ENCODE measurements at places on chromosomes 2 and 18.

DNA sequence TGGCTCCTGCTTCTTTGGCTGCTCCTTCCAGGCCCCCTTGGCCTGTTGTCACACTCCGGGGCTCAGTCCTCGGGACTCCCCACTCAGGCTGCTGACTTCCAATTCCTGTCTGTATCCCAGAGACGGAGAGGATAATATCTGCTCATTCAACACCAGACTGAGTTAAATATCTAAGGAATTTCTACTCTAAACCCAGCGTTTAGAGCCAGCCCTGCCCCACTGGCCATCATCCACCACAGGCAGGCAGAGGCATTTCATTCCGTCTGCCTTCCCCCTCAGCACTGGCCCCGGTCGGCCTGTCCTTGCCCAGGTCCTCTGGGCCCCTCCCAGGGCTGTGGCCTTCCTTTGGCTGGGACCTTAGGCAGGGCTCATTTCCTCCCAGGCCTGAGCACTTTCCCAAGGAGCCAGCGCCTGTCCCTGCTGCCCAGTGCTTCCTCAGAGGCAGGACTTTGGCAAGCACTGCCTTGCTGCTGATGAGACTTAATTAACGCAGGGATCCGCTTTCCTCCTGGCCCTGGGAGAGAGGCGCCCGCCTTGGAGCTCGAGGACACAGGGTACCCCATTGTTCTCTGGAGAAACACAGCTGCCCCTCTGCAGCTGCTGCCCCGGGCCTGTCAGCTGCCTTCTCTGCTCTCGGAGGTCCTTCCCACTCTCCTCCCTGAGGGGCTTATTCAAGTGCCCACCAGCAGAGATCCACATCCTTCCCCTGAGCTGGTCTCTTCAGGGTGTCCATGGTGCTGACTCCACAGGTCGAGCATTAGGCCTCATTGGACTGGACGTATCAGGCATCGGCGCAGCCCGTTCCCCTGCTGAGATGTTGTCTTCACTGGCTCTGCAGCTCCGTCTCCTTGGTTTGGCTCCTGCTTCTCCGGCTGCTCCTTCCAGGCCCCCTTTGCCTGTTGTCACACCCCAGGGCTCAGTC lies 42.8 kb downstream of the ATOH8 start:
- no peak for DNase-seq

GRCh38 chr2:18505703-18506341 lies 54.6 kb downstream of the RDH14 start:
- DNase-seq = no peak

GRCh38 chr18:58605027-58606020 lies 23.6 kb downstream of the ALPK2 start:
- DNase-seq = no peak

DNA sequence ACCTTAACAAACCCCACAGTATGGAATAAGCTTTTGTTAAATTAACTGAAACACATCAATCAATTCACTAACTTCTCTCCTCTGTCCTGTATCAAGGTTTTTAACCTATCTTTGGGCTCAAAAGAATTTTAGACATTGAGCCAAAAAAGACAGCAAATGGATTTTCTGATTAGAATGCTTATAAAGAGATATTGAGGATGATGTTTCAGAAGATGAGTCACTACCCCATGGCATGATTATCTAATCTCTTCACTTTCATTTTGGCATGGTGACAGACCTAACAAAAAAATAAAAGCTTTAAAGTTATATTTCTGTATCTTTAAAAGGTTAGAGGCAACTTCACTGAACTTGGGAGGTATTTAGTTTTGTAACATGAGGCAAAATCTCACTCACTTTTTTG lies 55.5 kb downstream of the SGPP2 start:
- DNase-seq = no peak

DNA sequence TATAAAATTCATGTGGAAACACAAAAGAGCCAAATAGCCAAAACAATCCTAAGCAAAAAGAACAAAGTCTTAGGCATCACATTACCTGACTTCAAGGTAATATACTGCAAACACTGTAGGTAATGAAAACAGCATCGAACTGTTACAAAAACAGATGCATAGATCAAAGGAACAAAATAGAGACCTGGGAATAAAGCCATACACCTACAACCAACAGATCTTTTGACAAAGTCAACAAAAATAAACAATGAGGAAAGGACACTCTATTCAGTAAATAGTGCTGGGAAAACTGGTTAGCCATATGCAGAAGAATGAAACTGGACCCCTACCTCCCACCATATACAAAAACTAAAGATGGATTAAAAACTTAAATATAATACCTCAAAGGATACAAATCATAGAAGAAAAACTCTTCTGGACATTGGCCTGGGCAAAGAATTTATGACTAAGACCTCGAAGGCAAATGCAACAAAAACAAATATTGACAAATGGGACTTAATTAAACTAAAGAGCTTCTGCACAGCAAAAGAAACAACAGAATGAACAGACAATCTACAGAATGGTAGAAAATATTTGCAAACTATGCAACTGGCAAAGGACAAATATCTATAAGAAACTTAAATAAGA lies 218.0 kb downstream of the PHLPP1 start:
- no peak for DNase-seq

DNA sequence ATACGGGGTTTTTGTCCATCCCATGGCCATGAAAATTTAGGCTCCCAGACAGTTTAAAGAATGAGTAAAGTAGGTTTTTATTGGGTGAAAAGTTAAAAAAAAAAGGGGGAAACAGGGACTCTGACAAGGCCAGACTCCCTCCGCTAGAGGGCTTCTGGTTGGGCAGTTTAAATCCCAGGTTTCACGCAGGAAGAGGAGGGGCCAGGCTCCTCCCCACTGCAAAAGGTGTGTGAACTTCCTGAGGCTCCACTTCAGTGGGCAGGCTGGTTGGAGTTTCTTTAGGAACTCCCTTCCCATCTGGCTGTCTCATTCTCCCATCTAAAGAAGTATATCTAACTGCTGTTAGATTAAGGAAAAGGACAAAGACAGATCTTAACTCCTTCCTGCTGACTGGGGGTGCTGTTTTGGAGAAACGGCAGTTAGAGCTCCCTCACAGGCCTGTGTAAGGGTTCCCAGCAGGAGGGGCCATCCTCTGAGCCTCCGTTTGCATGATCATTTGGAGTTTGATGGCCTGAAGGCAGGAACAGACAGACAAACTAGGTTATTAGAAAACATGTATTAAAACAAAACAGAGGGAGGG lies 1160.7 kb downstream of the CNTNAP5 start:
- no peak for DNase-seq

DNA sequence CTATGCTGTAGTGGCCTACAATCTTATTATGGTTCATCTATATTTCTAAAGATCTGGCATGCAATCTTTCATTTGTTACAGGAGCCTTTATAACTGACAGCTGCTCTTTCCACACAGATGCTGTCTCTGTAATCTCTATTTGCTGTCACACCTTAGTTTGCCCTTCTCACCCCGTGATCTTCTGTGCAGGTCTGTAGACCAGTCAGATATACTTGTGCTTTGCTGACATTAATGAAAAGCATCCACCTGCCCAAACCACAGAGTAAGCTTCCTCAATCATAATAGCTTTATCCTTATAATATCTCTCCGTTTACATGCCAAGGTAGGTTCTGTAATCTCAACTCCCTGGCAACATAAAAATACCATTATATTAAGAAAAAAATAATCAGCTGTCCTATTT lies 122.4 kb downstream of the GRB14 start:
- DNase-seq = no peak

- DNase-seq = no peak
Observed at GRCh38 chr2:112737542-112738232, 16.9 kb downstream of the NT5DC4 start.

DNA sequence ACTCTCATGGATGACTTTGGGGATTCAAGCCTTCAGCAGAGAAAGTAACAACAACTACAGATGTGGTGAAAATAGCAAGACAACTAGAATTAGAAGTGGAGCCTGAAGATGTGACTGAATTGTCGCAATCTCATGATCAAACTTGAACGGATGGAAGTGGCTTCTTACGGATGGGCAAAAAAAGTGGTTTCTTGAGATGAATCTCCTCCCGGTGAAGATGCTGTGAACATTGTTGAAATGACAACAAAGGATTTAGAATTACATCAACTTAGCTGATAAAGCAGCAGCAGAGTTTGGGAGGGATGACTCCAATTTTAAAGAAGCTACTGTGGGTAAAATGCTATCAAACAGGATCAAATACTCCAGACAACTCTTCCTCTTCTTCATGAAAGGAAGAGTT lies 43.1 kb downstream of the AAK1 start:
- no peak for DNase-seq

GRCh38 chr2:176589825-176590440 lies 320.7 kb downstream of the MTX2 start:
- DNase-seq = no peak

DNA sequence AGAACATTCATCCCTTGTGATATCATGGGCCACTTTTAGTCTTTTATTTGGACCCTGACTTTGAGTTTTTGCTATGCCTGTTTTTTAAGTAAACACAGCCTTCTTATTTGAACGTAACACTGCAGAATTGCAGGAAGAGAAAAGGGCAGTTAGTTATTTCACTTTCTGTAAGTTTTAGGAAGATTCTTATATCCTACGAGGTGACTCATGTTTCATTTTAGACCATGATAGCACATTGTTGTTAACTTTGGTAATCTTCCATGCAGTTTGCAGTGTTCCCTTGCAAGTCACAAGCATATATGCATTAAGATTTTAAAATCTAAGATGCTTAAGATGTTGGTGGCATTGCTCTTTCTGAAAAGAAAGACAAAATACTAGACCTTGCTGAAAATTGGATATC lies 128.6 kb upstream of the EPC2 start:
- DNase-seq = no peak

- no peak for DNase-seq
Observed at GRCh38 chr18:56921896-56922480, 224.9 kb upstream of the BOD1L2 start.

- no peak for DNase-seq
Observed at GRCh38 chr2:132632000-132632649, 37.9 kb downstream of the LYPD1 start.

- no peak for DNase-seq
Observed at GRCh38 chr2:159939946-159940345, 122.5 kb downstream of the PLA2R1 start.

- no peak for DNase-seq
Observed at GRCh38 chr2:222884805-222885424, 24.1 kb downstream of the ACSL3 start.

DNA sequence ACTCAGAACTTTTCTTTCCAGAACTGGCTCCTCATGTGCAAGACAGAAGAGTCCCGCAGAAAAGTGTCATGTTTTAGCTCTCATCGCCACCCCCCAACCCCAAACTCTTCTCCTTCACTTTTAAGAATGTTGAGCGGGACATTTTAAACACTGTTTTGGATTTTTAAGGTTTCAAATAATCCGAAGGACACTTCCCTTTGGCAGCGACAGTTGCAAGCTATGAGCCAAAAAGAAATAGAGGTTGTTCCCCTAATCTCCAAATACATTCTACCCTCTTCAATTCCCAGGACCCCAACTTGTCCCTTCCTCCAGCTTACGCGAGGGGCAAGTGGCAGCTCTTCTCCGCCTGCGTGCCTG lies 678 bp upstream of the UBE2E3 start:
- no peak for DNase-seq

DNA sequence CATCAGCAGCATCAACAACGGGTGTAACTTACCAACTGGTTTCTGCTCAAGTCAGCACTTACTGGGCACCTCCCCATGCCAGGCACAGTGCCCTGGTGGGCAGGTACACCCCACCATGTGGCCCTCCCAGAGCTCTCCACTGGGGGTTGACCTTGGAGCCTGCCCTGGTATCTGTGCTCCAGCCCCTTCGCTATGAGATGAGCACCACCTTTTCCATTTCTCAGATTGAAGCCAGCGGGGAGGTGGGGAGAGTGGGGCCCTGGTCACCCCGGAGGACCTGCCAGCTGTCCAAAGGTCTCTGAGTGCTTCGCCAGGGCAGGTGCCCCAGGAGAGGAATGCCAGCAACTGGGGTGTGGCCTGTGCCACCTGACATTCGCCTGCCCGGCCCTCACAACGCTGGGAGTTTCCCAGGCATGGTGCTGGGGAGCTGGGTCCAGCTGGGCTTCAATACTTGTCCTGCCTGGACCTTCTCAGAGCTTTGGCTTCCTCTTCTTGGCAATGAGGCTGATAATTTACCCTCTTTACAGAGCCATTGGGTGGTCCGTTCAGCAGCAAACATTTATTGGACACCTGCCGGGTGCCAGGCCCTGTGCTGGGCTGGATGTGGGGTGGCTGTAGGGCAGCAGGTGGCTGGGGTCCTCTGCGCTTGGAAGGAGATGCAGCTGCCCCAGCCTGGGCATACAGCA lies 5.9 kb upstream of the ZAP70 start:
- DNase-seq = peak; percentile 44

GRCh38 chr2:223736488-223736887 lies 100.9 kb downstream of the AP1S3 start:
- DNase-seq = no peak

GRCh38 chr18:64402636-64403035 lies 253.7 kb upstream of the LINC00305 start:
- no peak for DNase-seq

GRCh38 chr18:9683418-9684396 lies 24.4 kb upstream of the RAB31 start:
- DNase-seq = no peak

DNA sequence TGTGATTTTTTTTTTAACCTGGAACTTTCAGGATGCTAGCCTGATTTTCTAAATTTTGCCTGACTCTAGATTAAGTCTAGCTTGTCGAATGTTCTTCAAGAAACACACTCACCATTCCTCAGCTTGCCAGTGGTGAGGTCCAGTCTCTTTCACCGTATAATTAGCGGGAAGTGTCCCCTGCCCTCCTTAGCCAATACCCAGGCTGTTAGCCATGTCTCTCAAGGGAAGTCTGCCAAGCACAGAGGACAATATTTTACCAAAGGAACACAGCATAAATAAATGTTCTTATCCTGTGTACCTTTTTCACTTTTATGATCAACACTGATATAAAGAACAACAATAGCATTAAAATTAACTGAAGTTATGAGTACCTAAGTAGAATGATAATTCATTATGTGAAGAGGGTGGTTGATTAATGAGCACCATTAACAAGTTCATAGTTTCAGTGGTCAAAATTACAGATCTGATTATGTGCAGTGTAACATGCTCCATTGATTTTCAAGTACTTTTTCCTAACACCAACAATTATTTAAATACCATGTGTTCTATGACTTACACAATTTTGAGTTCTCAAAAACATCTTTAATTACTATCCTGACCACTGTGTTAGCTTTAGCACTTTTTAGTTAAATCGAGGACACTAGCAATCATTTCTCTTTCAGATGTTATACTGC lies 445.8 kb upstream of the RAB12 start:
- DNase-seq = no peak

DNA sequence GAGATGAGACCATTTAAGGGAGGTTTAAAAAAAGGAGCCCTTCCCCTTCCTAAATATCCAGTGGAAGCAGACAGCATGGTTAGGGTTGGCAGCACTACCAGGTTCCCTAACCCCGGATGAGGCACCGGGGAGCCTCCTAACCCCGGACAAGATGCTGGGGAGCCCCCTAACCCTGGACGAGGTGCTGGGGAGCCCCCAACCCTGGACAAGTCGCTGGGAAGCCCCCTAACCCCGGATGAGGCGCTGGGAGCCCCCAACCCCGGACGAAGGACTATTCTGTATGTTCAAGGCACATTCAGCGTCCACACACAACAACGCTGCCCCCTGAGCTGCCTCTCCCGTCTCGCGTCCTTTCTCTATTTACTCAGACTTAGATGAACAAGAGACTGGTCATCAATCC lies 51.9 kb downstream of the ANKMY1 start:
- no peak for DNase-seq

- no peak for DNase-seq
Observed at GRCh38 chr2:64947885-64948284, 41.3 kb upstream of the SLC1A4 start.

GRCh38 chr2:8542381-8543059 lies 139.3 kb upstream of the ID2 start:
- peak; percentile 56 for DNase-seq

Measured in activated CD8-positive, alpha-beta memory T cell treated with anti-CD3 and anti-CD28 coated beads, Interleukin-2, amount 50 U/mL, for 48 hours (primary cell).